ENCODE measurements at places on chromosomes 1 and 21. TPM values are rescaled to one million over a fixed set of nuclear protein-coding genes. Genes with fewer than 3 reads are reported as not detected.

The DMBX1 gene
- total RNA-seq: not detected

The SH2D5 gene
- 2.8 TPM for total RNA-seq

The KCNN3 gene
- not detected for total RNA-seq

The KCNE2 gene
- not detected for total RNA-seq

The LCE2C gene
- total RNA-seq: not detected

The HAPLN2 gene
- not detected for total RNA-seq

The CHODL gene
- not detected for total RNA-seq

The LCE1A gene
- total RNA-seq: not detected

- DNase-seq: no peak
These were observed 199.6 kb downstream of the DPYD start for GRCh38 chr1:97721221-97721620.

DNA sequence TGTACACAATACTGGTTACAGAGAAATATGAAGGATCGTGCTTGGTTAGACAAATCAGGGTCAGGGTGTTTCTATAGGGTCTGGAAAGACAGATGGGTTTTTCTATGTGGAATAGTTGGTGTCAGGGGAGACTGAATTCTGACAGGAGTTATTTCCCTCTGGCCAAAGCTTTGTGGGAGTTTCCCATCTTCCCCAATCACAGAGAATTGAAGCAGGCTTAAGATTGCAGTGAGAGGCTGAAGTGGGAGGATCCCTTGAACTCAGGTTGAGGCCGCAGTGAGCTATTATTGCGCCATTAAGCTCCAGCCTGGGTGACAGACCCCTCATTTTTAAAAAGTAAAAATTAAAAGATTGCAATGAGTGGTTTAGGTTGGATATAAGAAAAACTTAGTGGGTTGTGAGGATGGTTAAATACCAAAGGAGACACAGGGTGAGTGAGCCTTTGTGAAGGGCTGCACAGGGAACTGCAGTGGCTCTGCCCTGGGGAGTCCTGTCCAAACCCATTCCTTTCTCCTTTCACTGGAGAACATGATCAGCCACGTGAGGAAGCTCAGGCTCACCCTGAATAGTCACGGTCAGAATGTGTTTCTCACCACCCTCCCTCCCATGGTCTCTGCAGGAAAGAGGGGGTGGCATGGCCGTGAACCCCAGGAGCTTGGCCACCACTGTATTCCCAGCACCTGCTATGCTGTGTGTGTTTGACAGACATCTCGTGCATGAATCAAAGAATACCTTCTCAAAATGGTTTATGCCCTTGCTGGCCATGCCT, 101.2 kb downstream of the INTS7 start:
- no peak for DNase-seq
